ENCODE measurements at places on chromosomes 13 and 19. TPM values are rescaled to one million over a fixed set of nuclear protein-coding genes. Genes with fewer than 3 reads are reported as not detected.

- no peak for DNase-seq
Observed at GRCh38 chr19:9622531-9622930, 1.5 kb upstream of the ZNF561 start.

The SULT2B1 gene
- 0.33 TPM for total RNA-seq

GRCh38 chr13:51849145-51850101 is 4.4 kb upstream of the TMEM272 start:
- DNase-seq: peak; percentile 35

DNA sequence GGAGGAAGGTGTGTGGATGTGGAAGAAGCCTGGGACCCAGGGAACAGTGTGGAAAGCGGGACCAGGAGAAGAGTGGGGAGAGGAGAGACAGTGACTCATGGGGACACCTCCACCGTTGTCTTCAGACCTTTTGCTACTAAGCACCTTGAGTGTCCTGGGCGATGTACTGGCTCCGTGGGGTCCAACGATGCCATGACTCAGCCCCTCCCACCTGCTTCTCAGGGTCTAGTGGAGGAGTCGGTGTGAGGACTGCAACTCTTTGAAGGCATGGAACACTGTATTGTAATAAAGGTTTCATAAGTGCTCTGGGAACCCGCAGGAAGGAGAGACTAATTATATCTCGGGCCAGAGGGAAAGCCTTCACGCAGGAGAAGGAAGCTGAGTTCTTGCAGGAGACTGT is 166.9 kb upstream of the KL start:
- DNase-seq: no peak

DNA sequence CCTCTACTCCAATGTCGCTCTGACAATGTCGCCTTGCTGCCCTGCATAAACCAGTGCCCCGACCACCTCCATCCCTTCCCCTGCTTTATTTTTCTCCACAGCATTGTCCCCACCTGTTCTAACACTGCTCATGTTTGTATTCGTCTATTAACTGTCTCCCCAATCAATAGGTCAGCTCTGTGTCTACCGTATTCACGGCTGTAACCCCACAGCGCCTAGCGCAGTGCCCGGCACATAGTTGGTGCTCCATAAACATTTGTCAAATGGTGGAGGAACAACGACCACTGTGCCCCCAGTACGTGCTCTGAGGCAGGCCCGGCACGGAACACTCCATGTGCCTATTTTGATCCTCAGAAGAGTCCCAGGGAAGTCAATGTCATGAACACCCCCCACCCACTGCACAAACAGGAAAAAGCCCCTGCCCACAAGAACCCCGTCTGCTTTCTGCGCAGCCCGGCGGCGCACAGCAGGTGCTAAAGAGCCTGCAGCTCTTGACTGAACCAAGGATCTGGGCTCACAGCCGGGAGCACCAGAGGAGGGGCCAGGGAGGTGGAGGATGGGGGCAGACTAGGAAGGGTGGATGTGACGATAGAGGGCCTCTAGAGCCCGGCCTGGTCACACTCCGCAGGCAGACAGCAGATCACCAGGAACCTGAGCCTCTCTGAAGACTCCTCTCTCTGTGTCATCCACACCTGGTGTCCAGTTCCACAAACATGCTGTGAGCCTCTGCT is 1.8 kb upstream of the CEACAM16 start:
- DNase-seq: no peak

GRCh38 chr19:48060381-48060780 is 16.5 kb upstream of the CABP5 start:
- no peak for DNase-seq

Data from left ventricle myocardium inferior (tissue), 1 donor.